Fibroblast of villous mesenchyme (primary cell): ENCODE measurements at places on chromosomes 16 and 17. TPM values are rescaled to one million over a fixed set of nuclear protein-coding genes. Genes with fewer than 3 reads are reported as not detected.

DNA sequence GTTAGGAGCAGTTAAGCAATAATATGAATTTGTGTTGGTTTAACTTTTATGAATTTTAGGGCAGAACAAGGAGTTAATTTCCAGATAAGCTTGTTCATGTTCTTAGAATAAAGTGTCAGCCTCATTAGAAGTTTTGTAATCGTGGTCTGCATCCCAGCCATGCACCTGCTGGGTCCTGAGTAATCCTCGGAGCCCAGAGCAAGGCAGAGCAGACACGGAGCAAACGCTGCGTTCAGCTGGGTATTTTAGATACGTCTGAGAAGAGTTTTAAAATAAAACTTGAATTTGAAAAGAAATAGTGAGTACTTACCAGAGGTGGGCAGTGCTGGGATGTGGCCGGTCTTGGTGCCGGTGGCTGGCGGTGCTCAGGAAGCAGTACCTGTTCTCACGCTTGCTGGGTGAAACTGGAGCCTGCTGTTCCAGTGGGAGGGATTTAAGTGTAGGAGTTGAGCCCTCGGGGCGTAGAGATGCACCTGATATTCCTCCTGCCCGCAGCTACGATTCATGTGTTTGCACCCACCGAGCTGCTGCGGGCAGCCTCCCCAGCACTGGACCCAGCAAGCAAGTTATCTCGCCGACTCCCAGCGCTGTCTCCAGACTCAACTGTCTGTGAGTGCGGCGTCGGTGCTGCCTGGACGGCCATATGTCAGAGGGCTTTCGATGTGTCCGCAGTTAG lies at the start of gene ZNF750:
Gene ZNF750, minus strand, starts transcription at position 406 of the 676 bp plus-strand sequence. CDS start 7,568 bp downstream, outside the sequence.
- no peak for DNase-seq

DNA sequence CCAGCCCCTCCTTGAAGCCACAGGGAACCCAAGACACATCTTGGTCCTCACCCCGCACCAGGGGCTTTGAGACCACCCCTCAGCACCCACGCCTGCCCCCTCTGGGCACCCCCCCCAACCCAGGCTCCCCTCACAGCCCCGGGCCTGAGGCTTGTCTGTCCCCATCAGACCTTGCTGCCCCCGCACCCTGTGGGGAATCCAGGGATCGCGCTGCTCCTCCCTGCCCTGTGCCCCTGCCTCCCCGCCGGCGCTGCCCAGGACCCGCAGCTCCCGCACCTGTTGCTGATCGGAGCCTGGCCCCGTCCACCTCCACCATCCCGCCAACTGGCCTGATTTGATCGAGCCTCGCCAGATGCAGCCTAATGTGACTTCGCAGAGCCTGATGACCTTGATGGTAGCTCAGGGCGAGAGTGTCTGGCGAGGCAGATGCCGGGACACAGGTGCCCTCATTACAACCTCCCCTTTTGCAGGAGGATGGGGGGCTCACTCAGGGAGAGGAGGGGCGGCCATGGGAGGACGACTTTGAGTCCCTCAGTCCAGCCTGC lies 29.0 kb downstream of the SLC25A10 start:
- DNase-seq = no peak

GRCh38 chr17:47735536-47736011 lies 2.5 kb downstream of the TBX21 start:
- DNase-seq = no peak

DNA sequence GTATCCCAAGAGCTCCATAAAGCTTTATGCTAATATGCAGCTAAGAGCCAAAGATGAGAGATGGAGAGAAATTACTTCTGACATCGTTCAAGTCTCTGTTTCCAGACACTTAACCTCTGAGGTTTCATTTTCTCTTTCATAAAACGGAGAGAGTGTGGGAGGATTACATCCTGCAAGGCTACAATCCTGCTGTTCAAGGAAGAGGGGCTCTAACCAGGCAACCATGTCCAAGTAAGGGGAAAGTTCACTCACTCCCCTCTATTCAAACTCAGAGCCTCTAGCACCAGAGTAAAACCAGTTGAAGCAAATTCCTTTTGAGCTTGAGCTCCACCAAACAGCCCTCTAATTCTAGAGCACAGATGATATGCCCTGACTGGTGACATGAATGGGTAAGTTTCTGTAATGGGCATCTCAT lies 397.4 kb downstream of the NPIPA8 start:
- no peak for DNase-seq

- no peak for DNase-seq
Observed at GRCh38 chr17:39151943-39152818, 744 bp upstream of the PLXDC1 start.

DNA sequence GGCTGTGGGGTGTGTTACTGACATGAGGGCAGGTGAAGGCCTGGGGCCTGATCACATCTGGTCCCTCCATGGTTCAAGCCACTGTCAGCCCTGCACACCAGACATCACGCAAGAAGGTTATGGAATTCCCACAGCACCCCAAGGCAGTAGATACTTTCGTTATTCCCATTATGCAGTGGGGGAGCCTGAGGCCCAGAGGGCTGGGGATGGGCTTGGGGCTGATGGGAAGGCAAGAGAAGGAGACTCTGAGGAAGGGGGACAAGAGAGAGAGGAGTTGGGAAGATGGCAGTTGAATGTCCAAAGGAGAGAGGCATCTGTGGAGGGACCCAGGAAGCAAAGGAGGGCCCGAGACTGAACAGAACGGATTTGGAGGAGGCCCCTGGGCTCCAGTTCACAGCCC lies 34.7 kb downstream of the TRPV2 start:
- no peak for DNase-seq

DNA sequence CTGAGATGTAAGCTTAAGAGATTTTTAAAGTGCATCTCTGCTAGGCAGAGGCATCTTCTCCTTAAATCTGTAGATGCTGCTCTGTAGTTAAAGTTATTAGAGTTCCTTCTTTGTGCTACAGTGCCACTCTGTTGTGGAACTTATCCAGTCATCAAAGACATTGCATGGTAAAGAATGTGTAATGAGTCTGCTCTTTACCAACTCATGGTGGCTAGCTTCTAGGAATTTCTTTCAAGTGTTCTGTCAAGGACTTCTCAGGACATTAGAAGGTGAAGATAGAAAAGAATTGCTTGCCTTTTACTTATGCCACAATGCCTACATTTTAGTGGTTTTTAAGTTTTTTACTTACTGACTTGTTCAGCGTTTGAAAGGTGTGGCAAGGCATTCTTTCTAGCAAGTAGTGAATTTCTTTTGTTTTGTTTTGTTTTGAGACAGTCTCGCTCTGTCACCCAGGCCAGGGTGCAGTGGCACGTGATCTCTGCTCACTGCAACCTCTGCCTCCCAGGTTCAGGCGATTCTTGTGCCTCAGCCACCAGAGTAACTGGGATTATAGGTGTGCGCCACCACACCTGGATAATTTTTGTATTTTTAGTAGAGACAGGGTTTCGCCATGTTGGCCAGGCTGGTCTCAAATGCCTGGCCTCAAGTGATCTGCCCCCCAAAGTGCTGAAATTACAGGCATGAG lies 20.3 kb upstream of the ARL2BP start:
- no peak for DNase-seq

DNA sequence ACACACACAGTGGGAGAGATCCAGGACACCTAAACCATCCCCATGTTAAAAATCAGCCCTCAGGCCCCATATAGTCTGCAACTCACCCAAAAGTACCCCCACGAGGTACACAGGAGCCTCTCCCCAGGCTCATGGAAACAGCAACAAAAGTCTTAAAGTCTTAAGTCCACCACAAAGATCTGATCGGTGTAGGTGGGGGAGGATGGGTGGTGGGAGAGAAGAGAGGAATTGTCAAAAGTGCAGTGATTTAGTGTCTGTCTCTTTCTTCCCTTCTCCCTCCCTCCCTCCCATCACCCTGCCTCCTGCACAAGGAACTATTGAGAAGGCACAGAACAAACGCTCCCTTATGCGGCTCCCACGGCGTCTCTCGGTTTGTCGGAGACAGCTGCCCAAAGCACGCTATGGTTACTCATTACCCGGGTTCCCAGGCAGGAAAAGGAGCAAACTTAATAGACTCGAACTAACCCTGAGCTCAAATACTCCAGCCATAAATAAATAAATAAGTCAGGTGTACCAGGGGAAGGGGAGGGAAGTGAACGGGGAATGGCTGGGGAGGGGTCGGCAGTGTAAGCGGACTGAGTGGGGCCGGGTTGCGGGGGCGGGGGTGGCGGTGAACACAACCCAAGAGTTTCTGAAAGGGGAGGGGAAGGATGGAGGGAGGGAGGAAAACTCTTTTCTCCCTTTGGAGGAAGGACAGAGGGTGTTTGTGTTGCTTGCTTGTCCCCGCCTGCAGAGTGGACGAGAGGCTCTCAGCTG lies 477.4 kb downstream of the SLC39A11 start:
- no peak for DNase-seq

- no peak for DNase-seq
Observed at GRCh38 chr16:10870137-10870776, 6.7 kb upstream of the CIITA start.

DNA sequence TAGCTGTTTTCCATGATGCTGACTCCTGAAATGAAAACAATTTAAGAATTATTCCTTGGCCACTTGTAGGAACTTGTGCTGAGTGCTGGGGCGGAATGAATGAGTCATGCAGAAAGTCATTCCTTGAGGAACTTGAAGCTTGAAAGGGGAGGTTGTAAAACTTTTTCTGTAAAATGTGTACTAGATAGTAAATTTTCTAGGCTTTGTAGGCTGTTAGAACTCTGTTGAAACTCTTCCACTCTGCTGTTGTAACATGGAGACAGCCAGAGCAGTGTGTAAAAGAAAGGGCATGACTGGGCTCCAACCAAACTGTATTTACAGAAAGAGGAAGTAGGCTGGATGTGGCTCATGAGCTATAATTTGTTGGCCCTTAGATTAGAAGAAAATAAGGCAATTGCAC lies 46.1 kb downstream of the ABCA8 start:
- peak; percentile 98 for DNase-seq

GRCh38 chr17:44385287-44386181 lies 3.9 kb downstream of the ITGA2B start:
- DNase-seq = peak; percentile 83

GRCh38 chr16:77692612-77693011 lies 29.7 kb upstream of the NUDT7 start:
- no peak for DNase-seq

DNA sequence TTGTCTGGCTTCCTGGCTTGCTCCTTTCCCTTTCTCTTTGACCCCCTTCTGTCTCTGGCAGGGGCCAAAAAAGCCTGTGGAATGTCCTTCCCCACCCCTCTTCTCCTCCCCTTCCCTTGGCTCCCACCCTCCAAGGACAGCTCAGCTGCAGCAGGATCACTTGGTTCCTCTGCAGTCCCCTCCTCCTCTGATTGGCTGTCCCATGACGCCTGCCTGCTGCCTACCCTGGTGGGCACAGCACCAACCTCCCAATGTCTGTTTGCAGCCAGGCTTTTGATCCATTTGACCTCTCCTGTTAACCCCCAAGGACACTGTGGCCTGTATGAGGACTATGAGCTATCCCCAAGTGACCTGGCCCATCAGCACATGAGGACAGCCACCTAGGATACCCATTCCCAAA lies 14.8 kb upstream of the MTMR4 start:
- DNase-seq = no peak

DNA sequence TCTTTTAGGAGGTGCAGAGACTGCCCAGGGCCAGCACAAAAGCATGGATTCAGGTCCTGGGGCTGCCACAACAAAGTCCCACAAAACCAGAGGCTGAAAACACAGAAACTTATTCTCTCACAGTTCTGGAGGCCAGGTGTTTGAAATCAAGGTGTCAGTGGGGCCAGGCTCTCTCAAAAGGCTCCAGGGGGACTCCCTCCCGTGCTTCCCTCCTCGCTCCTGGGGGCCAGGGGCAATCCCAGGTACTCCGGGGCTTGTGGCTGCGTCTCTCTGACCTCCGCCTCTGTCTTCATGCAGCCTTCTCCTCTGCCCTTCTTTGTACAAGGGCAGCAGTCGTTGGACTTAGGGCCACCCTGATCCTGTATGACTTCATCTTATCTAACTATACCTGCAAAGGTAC lies 8.3 kb upstream of the RBFOX3 start:
- no peak for DNase-seq

DNA sequence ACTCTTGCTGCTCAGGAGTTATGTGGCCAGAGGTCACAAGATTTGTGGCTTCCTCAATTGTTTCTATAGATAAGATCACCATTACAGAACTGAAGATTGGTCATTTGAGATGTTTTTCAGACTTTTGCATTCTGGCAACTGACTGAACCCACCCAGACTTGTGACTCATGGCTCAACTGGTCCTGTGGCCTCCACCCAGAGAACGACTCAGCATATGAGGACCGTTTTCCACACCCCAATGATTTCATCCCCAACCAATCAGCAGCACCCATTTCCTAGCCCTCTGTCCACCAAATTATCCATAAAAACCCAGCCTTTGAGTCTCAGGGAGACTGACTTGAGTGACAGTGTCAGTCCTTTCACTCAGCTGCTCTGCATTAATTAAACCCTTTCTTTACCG lies 143.2 kb upstream of the ASIC2 start:
- DNase-seq = peak; percentile 47

DNA sequence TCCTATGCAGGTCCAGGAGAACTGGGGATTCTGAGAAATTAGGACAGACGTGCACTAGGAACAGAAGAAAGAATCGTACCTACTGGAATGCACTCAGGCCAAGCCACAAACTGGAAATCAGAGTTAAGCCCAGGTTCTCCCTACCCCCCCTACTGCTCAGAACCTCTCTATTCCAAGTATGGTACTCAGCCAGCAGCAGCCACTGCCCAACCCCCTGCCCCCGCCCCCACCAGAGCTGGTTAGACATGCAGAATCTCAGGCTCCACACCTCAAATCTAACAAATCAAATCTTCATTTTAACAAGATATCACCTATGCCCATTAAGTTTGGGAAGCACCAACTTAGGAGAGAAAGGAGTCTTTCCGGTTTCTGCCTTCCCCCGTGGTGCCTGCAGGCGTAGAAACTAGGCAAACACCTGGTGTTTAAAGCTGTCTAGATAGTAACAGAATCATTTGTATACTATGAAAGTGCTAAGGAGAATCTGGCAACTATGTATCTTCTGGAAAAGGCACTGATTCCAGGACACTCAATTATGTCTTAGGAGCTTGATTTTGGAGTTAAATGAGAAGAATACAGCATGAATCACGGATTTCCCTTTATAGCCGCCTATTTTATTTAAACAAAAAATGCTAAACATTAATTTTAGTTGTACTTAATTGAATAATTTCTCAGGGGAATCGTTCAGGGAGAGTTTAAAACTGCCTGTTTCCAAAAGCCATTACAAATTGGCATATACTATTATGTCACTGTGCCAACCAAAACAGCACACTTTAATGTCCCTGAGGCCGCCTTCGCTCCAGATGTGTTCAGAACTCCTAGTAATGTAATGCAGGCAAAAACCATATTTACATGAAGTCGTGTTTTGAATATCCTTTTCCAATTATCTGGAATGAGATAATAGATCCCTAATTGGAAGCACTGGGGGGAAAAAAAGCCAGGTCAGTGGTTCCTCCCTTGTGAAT lies 166.5 kb downstream of the STX8 start:
- no peak for DNase-seq

- no peak for DNase-seq
Observed at GRCh38 chr17:2453866-2454265, 53.0 kb upstream of the MNT start.

GRCh38 chr17:9185142-9185541 lies 163.8 kb downstream of the NTN1 start:
- DNase-seq = no peak

Gene SLFN12L
- total RNA-seq = not detected in 2 replicates

Gene PSMC3IP
- total RNA-seq = 3.9 and 4.8 TPM in 2 replicates

Gene PRR15L
- total RNA-seq = not detected in 2 replicates

Gene MAPT
- under 0.01 TPM in 1 of 2 replicates, not detected in the other for total RNA-seq

Gene SLC6A2
- total RNA-seq = not detected in 2 replicates

Gene UBE2Z
- total RNA-seq = 104 and 120 TPM in 2 replicates
